ENCODE measurements at places on chromosomes 2 and 18.

DNA sequence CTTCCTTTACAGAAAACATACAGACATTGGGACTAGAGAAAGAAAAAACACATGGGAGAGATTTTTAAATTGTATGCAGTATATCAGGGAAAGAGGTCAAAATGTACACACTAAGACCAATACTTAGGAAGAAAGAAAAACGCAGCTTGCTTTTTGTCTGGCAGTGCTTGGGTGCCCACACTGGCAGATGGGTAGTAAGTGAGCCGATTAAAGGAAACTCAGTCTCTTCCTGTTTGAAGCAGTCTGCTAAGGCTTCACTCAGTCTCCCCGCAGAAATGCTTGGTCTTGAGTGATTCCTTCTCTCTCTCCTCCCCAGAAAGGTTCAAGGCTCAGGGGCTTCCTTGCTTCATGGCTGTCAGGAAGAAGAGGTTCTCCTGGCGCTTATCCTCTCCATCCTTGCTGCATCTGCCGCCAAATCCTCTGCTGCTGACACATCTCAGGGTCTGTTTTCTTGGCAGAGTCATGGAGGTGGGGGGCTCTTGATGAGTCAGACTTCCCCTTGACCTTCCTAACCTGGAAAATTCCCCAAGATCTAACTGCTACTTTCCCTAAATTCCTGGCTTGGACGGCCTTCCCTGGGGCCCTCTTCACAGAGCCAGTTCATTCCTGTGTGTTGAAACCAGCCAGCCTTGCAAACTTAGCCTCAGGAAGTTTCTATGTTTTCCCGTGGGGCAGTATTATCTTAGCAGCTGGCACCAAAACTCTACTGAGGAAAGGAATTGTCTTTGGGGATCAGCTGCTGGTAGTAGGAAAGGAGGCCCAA, 10.5 kb upstream of the TMSB10 start:
- DNase-seq = peak; percentile 25

DNA sequence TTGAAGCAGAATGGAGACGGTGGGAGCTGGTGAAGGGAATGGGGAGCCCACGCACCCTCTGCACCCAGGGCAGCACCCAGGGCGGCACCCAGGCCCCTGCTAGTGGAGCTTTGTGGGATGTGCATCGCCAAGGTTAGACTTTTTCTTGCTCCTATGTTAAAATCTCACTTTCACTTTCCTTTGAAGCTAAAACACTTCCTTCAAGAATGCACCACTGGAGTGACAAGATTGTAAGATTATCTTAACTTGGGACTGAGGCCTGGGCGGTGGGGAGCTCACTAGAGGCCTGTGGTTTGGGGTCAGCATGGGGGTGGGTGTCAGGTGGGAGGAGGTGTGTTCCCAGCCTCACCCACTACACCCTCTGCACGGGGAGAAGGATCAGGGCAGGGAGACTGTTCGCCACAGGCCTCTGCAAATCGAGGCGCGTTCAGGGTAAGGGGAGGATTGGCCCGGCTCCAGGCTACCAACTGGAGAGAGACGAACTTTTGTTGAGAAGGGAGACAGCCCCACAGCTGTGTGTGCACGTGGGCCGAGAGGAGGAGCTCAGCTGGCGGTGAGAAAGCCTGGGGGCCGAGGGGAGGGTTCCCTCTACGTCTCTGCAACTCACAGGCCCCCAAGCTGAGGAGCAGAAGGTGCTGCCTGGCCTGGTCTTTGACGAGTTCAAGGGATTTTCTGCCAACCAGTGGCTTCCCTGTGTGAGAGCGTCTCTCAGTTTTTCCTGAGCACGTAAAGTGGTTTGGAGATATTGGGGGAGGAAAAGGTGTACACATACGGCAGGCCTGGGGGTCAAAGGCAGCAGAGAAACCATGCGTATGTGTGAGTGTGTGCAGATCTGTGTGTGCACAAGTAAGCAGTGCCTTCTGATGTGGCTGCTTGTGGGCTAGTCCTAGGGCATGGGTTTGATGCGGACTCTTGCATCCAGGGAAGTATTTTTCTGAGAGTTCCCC, 147.7 kb downstream of the KLHL29 start:
- no peak for DNase-seq

DNA sequence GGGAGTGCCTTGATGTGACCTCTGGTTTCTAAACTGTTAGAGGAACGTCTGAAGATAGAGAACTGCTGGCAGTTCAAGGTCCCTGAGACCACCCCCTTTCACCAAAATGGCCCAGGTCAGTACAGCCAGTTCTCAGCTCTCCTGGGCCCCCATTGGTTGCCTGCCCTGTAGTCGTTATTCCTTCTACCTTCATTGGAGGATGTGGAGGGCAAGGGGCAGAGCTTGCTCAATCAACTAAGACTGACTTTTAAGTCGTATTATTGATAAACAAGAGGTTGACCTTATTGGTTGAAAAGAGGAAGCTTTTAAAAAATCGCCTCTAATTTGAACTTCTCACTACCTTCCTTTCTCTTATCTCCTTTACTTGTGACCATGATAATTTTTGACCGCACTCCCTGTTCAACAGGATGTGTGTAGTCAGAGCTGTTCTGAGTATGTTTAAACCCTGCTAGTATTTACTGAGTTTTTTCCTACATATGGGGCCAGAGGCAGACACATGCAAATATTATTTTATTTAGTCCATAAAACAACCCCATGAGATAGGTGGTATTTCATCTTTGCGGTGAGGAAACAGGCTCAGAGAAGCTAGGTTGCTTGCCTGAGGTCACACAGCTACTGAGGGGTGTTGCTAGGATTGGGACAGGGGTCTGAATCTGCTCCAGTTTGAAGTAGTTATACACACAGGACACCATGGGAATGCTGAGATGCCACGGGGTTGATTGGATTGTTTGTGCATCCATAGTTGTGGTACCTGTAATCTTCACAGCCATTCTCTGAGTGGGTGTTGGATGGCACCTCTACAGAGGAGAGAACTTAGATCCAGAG, 65.9 kb downstream of the TMEM247 start:
- DNase-seq = no peak

GRCh38 chr18:75377926-75378325, 49.6 kb downstream of the SMIM21 start:
- DNase-seq = peak; percentile 40

- DNase-seq = no peak
Observed at GRCh38 chr2:112001136-112001715, 53.8 kb upstream of the TMEM87B start.

GRCh38 chr2:46850742-46851141, 64.9 kb downstream of the MCFD2 start:
- DNase-seq = no peak

GRCh38 chr2:161243905-161244304, 64.3 kb upstream of the PSMD14 start:
- DNase-seq = no peak

- no peak for DNase-seq
Observed at GRCh38 chr18:13147130-13147529, 71.4 kb upstream of the LDLRAD4 start.

Data from AG08395 (cell line).